Stimulated activated CD4-positive, alpha-beta T cell treated with anti-CD3 and anti-CD28 coated beads, Interleukin-15, amount 100 ng/mL, for 1 hour (primary cell): ENCODE measurements at places on chromosomes 4 and X.

DNA sequence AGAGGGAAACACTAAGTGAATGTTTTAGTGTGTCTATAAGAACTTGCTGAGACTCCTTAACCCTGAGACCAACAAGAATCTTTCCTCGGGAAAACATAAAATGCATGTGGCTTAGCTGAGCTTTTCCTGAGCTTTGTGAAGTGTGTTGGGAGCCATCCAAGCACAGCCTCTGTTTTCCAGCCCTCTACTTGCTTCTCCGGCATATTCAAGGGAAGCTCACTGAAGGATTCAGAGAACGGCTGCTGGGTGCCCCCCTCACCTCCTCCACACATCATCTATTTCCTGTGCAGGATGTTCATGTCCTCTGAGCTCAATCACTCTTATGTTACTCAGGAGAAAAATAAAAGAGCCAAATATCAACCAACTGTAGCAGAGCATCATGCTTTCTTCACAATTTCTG, 492.1 kb downstream of the IL15 start:
- DNase-seq = no peak

DNA sequence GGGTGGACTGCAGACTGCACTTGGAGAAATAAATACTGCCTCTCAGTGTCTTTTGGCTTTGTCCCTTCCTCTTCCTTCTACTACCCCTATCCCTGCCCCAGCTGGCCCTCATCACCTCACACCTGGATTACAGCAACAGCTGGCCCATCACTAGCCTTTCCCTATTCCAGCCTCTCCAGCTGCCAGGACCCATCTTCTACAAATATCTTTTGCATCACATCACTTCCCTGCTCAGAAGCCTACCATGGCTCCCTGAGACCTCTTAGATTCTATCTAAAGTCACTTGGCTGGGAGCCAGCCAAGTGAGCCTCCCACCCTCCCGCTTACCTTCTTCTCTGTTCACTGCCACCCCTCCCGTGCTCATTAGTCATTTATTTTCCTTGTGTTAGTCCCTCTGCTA, 66.8 kb downstream of the TSC22D3 start:
- no peak for DNase-seq

DNA sequence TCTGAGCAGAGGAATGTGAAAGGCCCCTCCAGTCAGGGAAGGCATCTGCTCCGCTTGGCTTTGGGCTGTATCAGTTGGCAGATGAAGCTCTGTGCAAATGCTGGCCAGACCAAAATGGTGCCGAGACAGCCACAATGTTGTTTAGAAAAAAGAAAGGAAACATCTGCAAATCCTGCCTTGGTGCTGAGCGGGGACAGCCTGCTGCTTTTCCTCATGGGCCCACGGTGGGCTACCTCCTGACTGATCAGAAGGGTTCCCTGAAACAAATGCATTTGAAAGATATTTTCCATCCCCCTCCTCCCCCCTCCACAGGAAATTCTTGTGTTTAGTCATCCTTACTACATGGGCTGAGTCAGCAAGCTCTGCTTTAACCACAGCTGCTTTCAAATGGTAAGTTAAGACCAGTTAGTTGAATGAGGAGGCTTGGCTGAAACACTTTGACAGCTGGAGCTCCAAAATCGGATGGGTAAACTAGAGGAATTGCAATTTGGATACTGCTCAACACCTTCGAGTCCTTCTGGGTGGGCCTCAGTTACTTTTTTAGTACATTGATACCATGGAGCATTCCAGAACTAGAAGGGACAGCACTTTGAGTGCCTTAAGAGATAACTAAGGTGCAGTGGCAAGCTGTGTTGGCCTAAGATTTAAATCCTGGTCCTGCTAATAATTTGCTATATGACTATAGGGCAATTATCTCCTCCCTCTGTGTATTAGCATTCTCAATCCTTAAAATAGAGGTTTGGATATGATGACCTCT, 36.0 kb downstream of the PLAC1 start:
- no peak for DNase-seq

- DNase-seq = no peak
These were observed 23.5 kb upstream of the TMEM165 start for GRCh38 chr4:55372259-55372658.

DNA sequence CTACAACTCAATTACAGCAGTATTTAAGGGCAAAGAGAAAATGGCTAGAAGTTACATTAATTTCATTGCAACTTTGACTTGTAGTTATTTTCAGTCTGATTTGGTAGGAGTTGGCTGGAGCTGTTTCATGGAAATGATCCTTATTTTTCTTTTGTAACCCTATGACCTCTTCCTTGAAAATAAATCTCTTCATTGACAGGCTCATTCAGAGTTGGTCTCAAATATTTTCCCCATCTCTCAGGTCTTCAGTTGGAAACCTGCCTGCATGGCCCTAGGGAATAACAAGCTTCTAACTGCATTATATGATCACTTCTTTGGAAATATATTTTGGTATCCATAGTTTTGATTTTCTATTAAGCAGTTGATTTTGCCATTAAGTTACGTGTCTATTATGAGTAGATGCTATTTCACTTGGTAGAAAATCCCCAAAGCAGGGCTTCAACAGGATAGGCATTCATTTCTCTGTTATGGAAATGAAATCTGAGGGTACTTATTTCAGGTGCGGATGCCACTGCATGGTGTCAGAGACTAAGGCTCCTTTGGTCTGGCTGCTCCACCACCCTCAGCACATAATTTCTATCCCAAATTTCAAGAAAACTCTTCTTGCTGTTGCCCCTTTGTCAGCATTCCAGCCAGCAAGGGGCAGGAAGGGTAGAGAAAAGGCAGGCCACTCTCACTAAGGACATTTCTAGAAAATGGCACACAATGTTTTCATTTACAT, 502.5 kb downstream of the SPRY1 start:
- no peak for DNase-seq

- DNase-seq = no peak
These were observed 220.0 kb downstream of the NWD2 start for GRCh38 chr4:37464373-37465128.

DNA sequence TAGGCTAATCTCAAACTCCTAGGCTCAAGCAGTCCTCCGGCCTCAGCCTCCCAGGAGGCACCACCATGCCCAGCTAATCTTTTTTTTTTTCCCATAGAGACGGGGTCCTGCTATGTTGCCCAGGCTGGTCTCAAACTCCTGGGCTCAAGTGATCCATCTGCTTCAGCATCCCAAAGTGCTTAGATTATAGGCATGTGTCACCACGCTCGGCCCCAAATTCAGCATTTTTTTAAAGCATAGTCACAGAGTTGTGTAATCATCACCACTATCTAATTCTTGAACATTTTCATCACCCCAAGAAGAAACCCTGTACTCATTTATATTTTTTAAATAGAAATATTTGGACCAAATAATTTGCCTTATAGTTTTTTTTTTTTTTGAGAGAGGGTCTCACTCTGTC, 10.3 kb downstream of the CENPI start:
- no peak for DNase-seq

GRCh38 chr4:173009129-173009823, 159.3 kb upstream of the GALNT7 start:
- no peak for DNase-seq
